Adipocyte (in vitro differentiated cells): ENCODE measurements at places on chromosomes 13 and 19.
A peak's percentile ranks its signal among the peaks of the same experiment; 100 is the strongest.

GRCh38 chr13:77510156-77510555 is 25.4 kb upstream of the SCEL start:
- DNase-seq = no peak

- peak; percentile 95 for DNase-seq
These were observed at the start of gene GPC6 for GRCh38 chr13:93226623-93227279. Gene GPC6, plus strand, starts transcription at chr13:93226807.

GRCh38 chr13:94632226-94632980 is 30.7 kb downstream of the GPR180 start:
- no peak for DNase-seq

DNA sequence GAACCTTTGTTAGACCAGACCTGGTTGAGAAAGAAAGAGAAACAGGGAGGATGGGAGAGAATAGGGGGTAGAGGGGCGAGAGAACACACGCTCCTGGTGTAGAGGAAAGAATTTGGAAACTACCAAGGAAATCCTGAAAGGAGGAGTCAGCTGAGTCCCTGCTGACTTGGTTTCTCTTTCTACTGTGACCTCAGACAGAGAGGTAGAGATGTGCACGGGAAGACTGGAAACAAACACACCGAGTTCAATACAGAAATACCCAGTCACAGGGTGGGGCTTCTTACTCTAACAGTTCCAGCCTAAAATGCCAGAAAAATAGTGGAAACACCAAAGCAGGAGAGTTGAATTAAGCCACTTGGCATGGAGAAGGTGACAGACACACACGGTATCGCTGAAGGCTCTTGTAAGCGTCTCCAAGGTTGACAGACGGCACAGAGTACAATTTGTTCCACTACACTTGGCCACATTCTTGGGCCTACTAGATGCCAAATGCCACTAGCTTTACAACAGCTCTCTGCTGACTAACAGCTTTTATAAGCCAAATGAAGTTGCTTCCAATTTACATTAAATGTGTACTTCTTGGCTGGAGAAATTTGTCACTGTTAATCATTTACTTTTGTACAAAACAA is 28.1 kb downstream of the LATS2 start:
- peak; percentile 60 for DNase-seq

GRCh38 chr13:44436589-44437337 is 63.1 kb downstream of the SERP2 start:
- DNase-seq = peak; percentile 95

DNA sequence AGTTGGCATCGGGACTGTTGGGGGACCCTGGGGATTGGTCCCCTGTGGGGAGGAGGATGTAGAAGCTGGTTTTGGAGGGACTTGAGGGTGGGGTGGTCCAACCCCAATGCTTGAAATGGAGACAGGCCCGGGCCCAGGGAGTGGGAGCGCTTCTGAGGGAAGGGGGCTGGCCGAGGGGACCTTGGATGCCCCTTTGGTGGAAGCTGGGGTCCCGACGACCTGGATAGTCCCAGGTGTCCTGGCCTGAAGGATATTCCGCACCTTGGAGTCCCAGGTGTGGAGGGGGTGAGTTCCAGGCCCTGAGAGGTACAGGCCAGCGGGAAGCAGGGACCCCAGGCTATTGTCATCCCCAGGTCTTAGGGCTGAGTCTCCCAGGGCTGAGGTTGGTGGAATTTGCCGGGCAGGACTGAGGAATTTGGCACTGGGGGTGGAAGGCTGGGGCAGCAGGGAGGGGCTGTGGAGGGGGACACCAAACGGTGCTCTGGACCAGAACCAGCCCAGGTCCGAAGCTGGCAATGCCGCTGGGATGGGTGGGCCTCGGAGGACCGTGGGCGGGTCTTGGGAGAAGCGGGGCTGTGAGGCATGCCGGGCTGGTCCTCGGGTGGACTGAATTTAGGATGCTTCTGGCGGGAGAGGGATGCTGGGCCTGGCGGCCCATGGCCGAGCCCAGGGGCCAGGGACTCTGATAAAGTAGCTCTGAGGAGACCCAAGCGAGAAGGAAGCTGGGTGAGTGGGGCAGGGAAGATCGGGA is 1.8 kb downstream of the HDGFL2 start:
- peak; percentile 57 for DNase-seq

GRCh38 chr19:46713781-46714443 is 3.0 kb downstream of the PRKD2 start:
- DNase-seq = peak; percentile 71

GRCh38 chr19:13119627-13120026 is 1.6 kb downstream of the NACC1 start:
- no peak for DNase-seq
